Left renal cortex interstitium (tissue), 4 donors: ENCODE measurements at places on chromosomes 6 and 20. TPM values are rescaled to one million over a fixed set of nuclear protein-coding genes. Genes with fewer than 3 reads are reported as not detected.

Gene SIRPD
- polyA plus RNA-seq, result not detected

Gene SLC26A8
- polyA plus RNA-seq, result 0.24 TPM

GRCh38 chr6:133512410-133513016, 271.4 kb downstream of the EYA4 start:
- no peak for DNase-seq

GRCh38 chr6:158545043-158545966, 14.6 kb upstream of the TMEM181 start:
- no peak for DNase-seq

DNA sequence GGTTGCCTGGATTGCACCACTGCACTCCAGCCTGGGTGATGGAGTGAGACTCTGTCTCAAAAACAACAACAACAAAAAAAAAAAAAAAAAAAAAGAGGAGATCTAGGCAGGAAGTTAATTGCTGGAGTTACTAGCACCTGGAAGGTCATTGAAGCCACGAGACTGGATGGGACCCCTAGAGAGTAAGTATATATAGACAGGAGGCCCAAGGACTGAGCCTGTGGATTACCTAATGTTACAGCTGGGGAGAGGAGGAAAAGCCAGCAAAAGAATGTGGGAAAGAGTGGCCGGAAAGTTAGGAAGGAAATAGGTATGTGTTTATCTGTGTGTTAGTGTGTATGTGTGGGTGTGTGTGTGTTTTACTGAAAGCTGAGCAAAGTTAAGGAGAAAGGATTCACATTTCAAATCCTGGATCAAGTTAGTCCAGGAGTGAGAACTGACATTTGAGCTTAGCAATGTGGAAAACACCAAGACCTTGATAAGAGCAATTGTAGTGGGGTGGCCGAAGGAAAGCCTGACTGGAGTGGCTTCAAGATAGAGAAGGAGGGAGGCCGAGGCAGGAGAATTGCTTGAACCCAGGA, 38.4 kb downstream of the ANKRD6 start:
- no peak for DNase-seq

Gene SIRPA
- 30.2 TPM for polyA plus RNA-seq

GRCh38 chr6:21708320-21708580, 114.7 kb downstream of the SOX4 start:
- no peak for DNase-seq

GRCh38 chr6:118578617-118579016, 30.5 kb downstream of the PLN start:
- no peak for DNase-seq

Gene EPHA7
- polyA plus RNA-seq, result 42.6 TPM

GRCh38 chr6:142542704-142543233, 241.0 kb downstream of the ADGRG6 start:
- no peak for DNase-seq

DNA sequence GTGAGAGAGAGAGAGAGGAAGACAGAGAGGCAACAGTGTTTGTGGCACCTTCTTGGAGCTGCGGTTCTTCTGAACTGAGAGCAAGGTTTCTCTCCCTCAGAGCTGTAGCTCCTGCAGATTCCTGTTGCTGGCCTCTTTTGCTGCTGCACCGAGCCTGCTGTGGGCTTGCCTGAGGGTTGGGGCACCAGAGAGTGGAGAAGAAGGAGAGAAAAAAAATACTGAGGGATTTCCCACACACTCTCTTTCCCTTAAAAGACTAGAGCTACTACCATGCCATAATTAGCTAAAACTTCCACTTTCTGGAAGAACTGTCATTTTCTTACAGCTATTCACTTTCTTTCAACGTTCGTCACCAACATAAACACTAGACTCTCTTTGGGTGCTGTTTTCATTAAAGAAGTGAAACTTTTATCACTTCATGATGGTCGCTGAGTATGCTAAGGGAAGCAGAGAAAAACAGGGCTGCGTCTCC, 18.2 kb upstream of the ECI2 start:
- no peak for DNase-seq

Gene ADNP
- 112 TPM for polyA plus RNA-seq

GRCh38 chr6:14732844-14733757, 512.8 kb upstream of the JARID2 start:
- no peak for DNase-seq

Gene BFSP1
- 3.3 TPM for polyA plus RNA-seq

DNA sequence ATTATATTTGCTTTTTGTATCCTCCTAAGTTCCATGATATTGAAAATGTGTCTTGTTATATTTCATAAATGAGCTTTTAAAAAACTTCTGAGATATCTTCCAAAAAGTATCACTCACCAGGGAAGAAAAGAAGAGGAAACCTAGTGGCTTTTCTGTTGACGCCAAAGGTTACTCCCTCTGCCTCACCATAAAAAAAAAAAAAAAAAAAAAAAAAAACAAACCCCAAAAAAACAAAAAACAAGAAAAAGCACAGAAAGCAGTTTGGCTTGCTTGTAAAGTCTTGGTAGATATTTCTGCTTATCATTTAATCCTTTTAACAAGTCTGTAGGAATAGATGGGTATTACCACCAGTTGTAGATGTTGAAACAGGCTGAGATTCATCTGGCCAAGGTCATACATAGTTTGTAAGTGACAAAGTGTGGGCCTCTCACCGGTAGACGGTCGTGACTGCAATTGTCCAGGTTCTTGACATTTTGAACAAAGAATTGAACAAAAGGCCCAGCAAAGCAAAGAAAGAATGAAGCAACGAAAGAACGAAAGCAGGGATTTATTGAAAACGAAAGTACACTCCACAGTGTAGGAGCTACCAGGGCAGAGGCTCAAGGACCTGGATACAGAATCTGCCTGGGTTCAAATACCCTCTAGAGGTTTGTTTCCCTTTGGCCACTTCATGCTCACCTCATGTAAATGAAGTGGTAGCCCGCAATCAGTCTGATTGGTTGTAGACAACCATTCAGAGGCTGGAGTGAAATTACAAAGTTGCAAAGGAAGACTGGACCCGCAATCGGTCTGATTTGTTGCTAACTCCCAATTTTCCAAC, 11.6 kb upstream of the ELOVL5 start:
- DNase-seq, result no peak

DNA sequence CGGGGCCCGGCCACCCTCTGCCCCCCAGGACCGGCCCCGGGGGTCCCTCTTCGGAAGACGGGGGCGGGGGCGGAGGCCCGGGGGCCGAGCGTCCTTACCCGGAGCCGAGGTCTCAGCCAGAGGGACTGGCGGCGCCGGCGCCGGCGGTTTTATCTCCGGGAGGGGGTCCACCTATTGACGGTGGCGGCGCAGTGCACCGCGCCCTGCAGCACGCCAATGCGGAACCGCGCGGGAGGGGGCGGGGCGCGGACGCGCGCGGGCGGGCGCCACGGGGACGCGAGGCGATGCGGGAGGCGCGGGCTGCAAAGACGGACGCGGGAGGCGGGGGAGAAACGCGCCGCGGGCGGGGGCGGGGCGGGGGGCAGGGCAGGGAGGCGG, at the start of gene EEF1A2:
Gene EEF1A2, minus strand, starts transcription at position 124 of the 378 bp plus-strand sequence. CDS start 1,320 bp downstream, outside the sequence.
- DNase-seq, result no peak

DNA sequence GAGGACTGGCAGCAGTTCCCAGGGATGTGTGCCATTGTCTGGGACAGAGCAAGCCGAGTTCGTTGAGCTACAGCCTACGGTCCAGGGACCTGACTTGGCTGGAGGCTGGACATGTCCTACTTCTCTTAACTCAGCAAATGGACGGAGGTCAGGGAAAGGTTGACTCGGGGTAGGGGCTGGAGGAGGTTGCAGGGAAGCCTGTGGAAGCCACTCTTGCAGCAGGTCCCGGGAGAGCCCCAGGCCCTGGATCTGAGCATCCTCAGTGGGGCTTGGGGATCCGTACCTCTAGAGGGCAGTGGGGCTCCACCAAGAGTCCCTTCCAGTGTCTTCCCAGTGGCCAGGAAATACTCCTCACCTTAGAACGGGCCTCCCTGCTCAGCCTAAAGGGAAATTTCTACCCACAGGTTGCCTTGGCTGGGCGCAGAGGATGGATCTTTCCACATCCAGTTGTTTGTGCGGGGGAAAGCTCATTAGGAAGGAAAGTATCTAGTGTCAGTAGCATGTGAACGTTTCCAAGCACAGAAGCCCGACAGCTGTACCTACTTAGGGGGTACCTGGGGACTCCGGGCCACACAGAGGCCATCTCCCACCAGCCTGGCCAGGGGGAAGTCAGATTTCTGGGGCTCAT, 170.2 kb downstream of the NFATC2 start:
- DNase-seq, result peak; percentile 49

DNA sequence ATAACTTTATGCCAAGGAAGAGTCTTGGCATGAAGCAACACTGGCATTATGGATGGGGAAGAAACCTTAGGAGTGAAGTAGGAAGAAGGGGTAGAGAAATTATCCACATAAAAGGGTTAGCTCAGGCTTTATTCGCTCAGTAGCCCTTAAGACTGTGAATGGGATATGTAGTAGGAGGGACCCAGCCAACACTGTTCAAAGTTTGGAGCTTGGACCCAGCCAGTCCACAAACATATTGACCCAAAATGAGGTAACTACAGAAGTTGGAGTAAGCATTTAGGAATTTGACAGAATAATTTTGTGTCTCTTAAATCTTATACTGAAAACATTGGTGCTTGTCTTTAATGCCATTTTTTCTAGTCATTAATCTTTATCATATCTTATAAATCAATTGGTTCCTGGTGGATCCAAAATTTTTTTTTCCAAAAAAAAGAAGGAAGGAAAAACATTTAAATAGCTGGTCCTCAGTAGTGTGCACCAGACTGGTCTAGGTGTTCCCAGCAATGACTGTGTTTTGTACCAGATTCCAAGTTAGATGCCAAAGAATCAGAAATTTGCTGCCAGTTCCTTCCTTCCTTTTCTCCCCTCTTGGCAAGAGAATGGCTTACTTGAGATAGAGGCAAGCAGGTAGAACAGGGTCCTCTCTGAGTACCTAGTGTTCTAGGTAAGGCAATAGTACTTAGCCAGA, 451.8 kb upstream of the SOX4 start:
- no peak for DNase-seq

- no peak for DNase-seq
These were observed 943 bp downstream of the ZUP1 start for GRCh38 chr6:116667623-116668022.

GRCh38 chr6:85443349-85444117, 6.3 kb upstream of the NT5E start:
- DNase-seq, result no peak

GRCh38 chr20:17568972-17569521, 828 bp upstream of the DSTN start:
- no peak for DNase-seq

GRCh38 chr20:59024111-59024530, 4.9 kb downstream of the TUBB1 start:
- no peak for DNase-seq

DNA sequence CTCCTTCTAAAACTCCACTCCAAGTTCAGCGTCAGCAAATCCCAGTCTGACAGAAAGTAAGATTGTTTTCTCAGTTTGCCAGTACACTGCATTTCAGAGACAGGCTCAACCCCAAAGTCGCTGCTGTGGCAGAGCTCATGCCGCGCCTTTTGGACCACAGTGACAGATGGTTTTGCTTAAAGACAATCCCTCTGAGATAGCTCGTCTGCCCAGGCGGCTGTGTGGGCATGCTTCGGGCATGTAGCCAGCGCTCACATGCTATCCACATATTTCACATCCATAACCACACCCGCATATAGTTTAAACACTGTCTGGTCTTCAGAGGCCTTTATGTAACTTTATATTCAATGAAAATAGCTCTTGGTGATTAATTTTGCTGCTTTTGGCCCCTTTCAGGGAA, 14.7 kb upstream of the PXDC1 start:
- DNase-seq, result no peak

DNA sequence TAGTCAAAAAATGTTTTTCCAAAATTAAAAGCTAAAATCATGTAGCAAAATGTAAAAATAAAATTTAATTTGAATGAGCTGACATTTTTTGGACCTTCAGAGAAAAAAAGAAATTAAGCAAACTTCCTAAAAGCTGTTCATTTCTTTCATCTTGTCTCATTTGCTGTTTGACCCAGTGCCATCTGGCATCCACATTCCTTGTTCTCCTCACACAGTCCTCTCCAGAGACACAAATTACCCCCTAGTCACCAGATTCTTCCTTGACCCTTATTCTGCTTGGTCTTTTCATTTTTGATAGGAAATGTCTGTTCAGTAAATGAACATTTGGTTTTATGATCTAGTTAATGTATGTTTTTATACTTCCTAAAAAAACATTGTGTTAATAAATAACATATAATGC, 55.2 kb downstream of the HDDC2 start:
- DNase-seq, result no peak

- no peak for DNase-seq
These were observed 230.9 kb downstream of the SYNDIG1 start for GRCh38 chr20:24700166-24700860.

Gene OR2W1
- not detected for polyA plus RNA-seq

DNA sequence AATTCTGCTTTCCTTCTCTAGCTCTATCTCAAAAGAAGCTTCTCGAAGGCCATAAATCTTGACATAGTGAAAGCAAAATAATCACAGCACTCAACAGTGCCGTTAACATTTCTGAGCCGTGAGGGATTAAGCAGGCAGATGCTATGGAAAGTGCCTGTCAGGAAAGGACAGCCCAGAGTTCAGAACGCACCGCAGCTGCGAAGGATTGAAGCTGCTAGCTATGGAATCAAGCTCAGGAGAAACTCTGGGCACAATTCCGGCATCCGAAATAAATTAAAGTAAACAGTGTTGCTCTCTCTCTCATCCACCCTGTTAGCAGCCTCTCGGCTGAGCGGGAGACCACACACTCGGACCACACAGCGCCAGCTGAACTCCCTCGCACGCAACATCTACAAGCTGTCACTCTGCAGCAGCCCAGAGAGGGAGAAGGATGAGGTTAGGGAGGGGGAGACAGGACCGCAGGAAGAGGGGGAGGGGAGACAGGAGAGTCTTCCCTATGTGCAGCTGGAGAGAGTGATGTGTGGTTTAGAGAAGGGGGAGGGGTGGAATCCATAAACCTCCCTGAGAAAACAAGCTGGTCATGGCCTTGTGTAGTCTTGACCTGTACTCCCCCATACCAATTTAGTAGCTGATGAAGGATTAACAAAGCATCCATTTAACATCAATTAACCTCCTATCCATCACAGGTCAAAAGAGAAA, 9.0 kb downstream of the EXOC2 start:
- DNase-seq, result peak; percentile 56
